ENCODE measurements at places on chromosomes 2 and 18.

DNA sequence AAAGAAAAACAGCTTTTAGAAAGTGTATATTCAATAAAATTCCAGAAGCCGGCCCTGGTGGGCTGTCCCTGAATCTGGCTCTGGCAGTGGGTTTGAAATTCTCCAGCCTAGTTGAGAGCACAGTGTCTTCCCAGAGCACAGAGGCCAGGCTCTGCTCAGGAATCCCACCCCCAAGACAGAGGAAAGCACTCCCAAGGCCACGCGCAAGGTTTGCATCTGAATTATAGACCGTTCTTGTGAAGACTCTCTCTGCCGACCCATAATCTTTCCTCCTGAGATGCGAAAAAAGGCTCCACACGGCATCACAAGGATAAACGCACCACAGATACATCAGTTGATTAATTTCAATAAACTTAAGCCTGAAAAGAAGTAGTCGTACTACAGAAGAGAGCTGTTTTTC, 342.2 kb downstream of the CMPK2 start:
- DNase-seq: no peak

DNA sequence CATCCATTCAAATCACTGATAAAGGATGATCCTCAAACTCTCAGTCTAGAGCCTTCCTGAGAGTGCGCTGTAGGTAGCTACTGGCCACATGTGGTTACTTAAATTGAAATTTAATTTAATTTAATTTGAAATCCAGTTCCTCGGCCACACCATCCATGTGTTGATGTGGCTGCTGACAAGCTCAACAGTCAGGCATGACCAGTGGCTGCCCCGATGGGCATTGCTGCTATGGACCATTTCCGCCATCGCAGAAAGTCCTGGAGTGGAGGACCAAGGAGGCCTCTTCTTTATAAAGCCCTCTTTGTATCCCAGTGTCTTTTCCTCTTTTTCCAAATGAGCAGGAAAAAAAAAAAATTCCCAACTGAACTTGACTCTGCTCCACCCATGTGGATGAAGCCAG, 100.6 kb downstream of the HDAC4 start:
- DNase-seq: no peak

DNA sequence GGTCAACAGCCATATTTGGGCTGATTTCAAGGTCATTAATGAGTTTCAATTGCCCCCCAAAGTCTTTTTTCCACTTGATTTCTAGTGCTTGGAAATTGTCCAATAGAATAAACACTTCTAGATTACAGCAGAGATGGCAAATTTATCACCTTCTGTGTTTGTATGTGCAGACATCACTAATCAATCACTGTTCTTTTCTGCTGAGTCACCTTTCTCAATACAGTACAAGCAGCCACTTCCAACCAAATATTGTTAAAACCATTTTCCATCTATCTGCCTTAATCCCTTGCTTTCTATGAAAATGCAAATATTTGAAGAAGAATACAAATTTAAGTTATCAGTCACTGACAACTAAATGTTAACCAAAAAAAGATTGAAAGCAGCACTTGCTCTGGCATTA, 40.2 kb upstream of the ZNF521 start:
- no peak for DNase-seq

GRCh38 chr2:120734930-120735651, 577 bp upstream of the GLI2 start:
- DNase-seq: no peak

- no peak for DNase-seq
Measured at GRCh38 chr18:32362484-32362883, 108.2 kb downstream of the GAREM1 start.

DNA sequence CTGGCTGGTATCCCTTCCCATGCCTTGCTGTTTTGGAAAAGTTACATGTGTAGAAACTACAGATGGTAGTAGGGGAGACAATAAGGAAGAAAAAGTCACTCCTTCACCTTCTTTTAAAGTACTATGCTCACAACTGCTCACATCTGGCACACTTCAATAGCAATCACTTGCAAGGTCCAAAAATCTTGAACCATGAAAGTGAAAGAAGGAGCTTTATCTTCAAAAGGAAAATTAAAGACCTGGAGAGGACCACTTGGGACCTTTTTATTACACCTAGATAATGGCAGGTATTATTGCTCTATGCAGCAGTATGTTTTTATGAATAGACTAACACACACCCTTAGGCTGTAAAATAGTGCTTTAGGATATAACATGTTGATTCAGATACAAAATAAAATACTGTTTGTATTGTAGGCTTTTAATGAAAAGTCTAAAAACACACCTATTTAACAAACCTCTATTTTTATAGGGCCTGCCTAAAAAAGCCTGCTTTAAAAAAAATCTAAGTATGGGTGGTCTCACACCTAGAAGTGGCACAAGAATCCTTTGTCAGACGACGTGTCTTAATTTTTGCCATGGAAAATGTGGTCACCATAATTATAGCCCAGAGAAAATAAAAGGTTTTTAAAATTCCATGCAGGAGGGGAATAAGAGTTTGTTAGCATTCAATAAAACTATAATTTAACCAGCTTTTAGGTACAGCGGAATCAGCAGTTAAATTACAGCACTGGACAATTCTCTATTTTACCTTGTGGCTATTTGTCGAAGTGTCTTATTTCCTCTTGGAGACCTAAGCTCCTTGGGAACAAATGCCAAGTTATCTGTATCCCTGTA, 124.0 kb downstream of the BCL2 start:
- DNase-seq: no peak

DNA sequence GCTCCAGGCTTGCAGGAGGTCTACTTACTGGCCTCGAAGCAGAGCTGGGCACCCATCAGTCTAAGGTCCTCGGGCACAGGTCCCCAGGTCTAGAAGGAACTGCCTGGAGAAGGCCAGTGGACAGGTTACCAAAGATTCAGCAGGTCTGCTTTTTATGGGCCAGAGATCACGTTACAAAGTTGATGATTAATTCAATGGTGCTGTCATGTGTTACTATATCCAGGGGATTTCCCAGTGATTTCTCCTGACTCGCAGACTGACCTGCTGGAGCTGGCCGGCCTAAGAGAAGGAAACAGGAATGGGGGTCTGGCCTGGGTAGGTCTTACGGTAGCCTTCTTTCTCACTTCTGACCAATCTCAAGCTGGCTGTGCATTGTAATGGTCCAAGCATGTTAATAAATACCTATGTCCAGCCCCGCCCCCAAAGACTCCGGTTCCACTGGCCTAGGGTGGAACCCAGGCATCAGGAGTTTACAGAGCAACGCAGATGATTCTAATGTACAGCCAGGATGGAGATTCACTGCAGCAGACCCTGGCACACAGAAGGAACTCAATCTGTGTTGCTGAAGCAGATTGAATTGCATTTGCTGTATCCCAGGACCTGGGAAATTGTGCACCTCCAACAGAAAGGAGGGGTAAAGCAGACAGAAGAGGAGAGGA, at the start of gene NEURL3:
NEURL3 (minus strand) TSS at position 127 of the 659 bp plus-strand sequence; CDS start at position 56, 71 bp downstream.
- no peak for DNase-seq

DNA sequence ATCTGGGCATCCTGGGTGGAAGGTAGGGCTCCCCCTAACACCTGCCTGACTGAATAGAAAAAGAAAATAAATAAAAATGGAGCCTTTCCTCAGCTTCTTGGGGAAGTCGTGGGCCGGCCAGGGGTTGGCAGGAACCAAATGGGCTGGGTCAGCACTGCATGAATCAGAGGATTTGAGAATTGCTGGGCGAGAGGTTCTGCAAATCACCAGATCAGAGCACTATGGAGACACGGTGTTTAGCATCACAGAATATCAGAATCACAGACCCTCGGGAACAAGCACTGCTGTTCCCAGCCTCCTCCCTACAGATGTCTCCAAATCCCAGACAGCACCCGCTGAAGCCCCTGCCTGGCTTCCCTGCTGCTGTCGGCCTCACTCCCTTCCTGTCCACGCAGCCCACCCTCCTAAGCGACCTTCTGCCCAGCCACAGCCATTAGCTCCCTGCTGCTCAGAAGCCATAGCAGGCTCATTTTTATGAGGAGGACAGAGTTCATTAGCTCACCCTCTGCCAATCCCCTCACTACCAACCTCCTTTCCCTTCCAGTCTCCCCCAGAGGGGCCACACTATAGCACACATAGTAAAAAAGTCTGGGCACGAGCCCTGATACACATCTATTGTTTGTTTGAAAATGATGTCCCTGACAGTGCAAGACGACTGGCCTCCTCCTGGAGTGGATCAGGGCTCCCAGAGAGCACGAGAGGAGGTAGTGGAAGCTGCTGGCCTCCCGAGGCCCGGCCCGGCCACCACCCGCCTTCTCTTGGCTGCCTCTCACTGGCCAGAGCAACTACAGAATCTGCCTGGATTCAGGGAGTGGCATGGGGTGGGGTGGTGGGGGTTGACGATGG, 64.6 kb upstream of the TAF1B start:
- DNase-seq: no peak

- no peak for DNase-seq
Measured at GRCh38 chr2:30611583-30611982, 164.5 kb downstream of the LCLAT1 start.

GRCh38 chr2:20569464-20570223, 81.3 kb downstream of the HS1BP3 start:
- no peak for DNase-seq

DNA sequence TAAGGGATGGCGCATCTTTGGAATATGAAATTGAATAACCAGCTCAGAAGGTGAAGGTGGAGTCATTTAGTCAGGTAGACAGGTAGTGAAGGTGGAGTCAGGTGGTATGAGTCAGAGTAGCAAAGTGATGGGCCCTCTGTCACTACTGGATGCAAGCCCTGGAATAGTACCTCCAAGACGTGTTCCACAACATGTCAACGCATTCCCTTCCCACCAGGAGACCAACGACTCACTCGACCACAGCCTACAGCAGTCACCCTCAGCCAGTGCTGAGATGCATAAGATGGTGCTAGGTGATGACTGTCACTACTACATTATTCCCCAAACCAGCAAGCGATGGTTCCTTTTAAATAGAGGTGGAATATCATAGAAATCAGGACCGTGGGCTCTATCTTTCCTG, 6.8 kb downstream of the CPLX4 start:
- no peak for DNase-seq

DNA sequence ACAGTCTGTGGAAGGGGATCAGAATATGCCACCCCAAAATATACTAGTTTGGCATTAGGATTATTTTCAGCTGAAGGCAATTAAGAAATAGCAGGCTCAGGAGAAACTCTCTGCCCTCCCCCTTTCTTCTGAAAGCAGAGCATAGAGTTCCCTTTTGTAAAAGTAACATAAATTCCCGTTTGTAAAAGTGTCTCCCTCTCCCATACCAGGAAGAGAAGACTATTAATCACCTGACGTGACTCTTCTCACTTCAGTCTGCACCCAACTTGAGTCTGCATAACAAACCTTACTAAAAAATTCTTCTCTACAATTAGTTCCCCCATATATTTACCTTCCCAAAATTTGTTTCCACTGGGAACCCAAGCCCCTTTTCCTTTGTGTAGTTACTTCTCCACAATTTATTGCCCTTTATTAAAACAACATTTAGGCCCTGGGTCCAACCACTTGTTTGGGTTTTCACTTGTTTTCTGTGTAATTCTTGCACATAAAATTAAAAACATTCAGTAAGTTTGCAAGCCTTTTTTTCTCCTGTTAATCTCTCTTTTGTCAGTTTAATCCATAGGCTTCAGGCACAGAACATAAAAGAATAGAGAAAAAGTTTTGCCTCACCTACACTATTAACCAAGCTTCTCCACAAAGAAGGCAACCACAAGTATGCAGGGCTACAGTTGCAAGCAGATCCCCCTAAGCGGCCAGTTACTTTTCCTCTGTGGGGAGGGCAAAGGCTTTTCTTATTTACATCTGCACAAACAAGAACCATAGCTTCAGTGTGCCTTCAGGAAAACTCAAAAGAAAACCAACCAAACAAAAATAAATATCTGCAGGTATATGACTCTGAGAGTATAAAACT, 107.6 kb upstream of the MSH2 start:
- no peak for DNase-seq

GRCh38 chr2:23806201-23806600, 120.7 kb downstream of the ATAD2B start:
- no peak for DNase-seq

DNA sequence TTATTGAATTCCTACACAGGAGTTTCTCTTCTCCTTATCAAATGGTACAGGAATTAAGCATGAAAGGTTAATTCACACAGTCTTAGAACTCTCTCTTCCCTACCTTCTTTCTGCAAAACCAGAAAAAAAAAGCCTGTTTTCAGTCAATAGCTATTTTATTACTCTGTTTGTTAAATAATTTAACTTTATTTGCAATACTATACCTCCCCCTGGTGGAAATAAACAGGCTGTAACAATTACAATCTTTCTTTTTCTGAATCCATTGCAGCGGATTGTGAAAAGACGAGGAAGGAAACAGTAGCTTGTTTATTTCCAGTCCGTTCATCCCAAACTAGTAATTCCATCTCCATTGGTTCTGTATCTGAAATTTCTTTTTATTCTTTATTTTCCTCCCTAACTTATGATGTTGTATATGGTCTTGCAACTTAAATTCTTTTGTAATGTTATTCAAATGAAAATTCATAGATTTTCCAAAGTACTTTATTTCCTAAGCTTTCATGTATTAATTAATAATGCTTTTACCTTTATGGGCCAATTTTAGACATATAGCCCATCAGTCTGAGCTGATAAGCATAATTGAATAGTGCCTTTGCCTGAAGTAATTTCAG, 165.2 kb downstream of the SH3BP4 start:
- DNase-seq: no peak

GRCh38 chr2:80001701-80002101, 302.9 kb downstream of the LRRTM1 start:
- no peak for DNase-seq

GRCh38 chr18:32980896-32981295, 208.1 kb upstream of the KLHL14 start:
- DNase-seq: no peak

DNA sequence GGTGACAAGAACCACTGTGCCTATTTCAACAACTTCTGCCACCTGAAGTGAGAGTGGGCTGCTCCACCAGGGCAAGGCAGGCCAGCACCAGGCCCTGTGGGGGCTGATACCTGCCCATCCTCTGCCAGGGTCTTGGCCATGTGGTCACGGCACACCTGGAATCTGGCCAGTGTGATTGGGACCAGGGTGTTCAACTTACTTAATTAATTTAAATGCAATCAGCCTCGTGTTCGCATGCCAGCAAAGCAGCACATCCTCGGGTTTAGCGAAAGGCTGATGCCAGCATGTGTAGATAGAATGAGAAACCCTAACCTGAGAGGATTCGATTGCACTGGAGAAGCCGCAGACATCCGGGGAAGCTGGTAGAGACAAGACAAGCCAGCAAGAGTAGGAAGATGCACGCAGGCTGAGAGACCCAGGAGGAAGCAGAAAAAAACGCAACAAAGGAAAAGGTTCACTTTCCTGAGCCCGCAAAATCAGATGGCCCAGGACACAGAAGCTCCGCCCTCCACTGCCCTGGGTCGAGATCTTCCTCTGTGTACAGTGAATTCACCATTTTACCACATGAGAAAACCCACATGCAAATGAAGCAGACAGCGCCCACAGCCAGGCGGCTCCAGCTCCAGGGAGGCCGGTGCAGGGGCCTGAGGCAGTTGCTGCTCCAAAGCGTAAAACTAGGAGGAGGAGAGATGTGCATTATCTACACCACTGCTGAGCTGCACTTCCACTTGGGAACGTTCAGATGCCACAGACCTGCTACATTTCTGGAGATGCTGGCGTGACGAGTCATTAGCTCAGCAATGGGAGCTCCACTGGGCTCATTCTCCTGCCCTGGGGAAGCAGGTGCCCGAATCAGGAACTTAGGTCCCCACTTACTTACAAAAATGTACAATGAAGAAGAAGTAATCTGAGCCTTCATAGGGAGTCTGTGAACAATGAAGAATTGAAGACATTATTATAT, 92.1 kb downstream of the TMEM18 start:
- DNase-seq: no peak

- no peak for DNase-seq
Measured at GRCh38 chr2:48725696-48726494, 29.6 kb downstream of the LHCGR start.

GRCh38 chr2:191846515-191847476, at the start of gene CAVIN2:
TSS of gene CAVIN2 (minus strand) at chr2:191847088. CDS start at chr2:191846925, 163 bp downstream.
- DNase-seq: no peak

GRCh38 chr2:186554850-186555671, 34.8 kb upstream of the ITGAV start:
- DNase-seq: no peak

All from activated gamma-delta T cell (primary cell).